Caco-2 (cell line): ENCODE measurements at places on chromosomes 2 and 18. TPM values are rescaled to one million over a fixed set of nuclear protein-coding genes. Genes with fewer than 3 reads are reported as not detected.

SEC11C gene
- total RNA-seq, result 32.3 and 36.1 TPM in 2 replicates

CRYGD gene
- total RNA-seq, result not detected in 2 replicates

SULT1C4 gene
- 4.0 and 5.1 TPM in 2 replicates for total RNA-seq

DGKD gene
- total RNA-seq, result 105 and 108 TPM in 2 replicates

TCF7L1 gene
- total RNA-seq, result 27.7 and 29.0 TPM in 2 replicates

OTOF gene
- 0.09 TPM in 2 replicates for total RNA-seq

AOX1 gene
- 0.74 and 0.79 TPM in 2 replicates for total RNA-seq

IL36A gene
- total RNA-seq, result not detected in 2 replicates

AGXT gene
- total RNA-seq, result 0.20 and 0.39 TPM in 2 replicates

GYPC gene
- total RNA-seq, result not detected in 2 replicates

GALNT5 gene
- total RNA-seq, result 6.8 TPM in 2 replicates

TGFBRAP1 gene
- total RNA-seq, result 25.7 and 26.0 TPM in 2 replicates

CXCR1 gene
- total RNA-seq, result not detected in 2 replicates

ZDBF2 gene
- 6.5 and 7.4 TPM in 2 replicates for total RNA-seq

UCN gene
- 0.86 TPM in 1 of 2 replicates, not detected in the other for total RNA-seq

ID2 gene
- 90.9 and 101 TPM in 2 replicates for total RNA-seq

ASB18 gene
- not detected in 2 replicates for total RNA-seq

DYNAP gene
- not detected in 2 replicates for total RNA-seq

POTEE gene
- 7.6 and 8.0 TPM in 2 replicates for total RNA-seq

MC2R gene
- not detected in 2 replicates for total RNA-seq

BMP10 gene
- not detected in 2 replicates for total RNA-seq

UGT1A4 gene
- 0.79 and 0.84 TPM in 2 replicates for total RNA-seq

ANKRD53 gene
- total RNA-seq, result 0.16 and 0.28 TPM in 2 replicates

SERPINB13 gene
- total RNA-seq, result not detected in 2 replicates

SLC1A4 gene
- 28.6 and 35.0 TPM in 2 replicates for total RNA-seq

CCDC121 gene
- 3.9 and 4.7 TPM in 2 replicates for total RNA-seq

SIX3 gene
- total RNA-seq, result not detected in 2 replicates
